ENCODE measurements at places on chromosomes 7 and 10.
A peak's percentile ranks its signal among the peaks of the same experiment; 100 is the strongest.

- no peak for DNase-seq
Observed at GRCh38 chr10:124470544-124471434, 9.2 kb downstream of the LHPP start.

- DNase-seq, result no peak
Observed at GRCh38 chr7:140212100-140212881, 35.5 kb upstream of the KDM7A start.

DNA sequence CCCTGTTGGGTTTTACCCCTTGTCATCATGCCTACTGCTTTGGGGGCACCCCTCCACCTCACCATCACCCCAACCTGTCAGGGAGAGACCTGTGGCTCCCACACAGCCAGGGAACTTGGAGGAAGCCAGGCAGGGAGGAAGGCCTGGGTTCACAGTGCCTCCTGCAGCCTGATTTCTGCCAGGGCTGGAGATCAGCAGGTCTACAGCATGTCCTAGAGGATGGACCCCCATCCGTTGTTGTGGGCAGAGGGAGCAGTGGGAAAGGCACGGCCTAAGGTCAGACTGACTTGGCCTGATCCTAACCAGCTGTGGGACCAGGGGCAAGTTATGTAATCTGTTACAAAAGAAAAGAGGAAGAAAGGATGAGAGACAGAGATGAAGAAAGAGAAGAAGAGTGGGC lies 28.2 kb downstream of the ZCCHC24 start:
- DNase-seq, result no peak

GRCh38 chr10:24920907-24921881 lies 31.2 kb downstream of the PRTFDC1 start:
- DNase-seq, result peak; percentile 52

DNA sequence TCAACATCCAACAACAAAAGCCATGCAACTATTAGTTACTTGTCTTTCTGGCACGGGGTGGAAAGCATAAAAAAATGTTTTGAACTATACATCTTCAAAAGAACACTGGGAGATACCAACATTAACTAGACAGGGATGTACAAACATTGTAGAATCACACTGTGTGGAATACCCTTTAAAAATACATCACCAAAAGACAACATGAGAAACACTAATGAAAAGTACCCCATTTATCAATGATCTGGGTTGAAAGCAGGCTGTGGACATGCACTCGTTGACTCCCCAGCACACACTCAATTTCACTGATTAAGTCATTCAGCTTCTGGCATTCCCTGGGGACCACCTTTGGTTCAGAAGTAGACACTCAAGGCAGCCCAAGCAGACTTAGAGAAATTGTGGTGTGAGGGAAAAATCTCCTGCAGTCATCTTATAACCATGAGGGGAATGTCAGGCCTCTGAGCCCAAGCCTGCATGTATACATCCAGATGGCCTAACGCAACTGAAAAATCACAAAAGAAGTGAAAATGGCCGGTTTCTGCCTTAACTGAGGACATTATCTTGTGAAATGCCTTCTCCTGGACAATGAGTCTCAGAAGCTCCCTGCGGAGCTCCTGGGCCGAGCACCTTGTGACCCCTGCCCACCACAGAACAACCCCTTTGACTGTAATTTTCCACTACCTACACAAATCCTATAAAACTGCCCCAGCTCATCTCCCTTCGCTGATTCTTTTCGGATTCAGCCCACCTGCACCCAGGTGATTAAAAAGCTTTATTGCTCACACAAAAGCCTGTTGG lies 53.0 kb downstream of the CACUL1 start:
- DNase-seq, result no peak

GRCh38 chr10:121914661-121915060 lies 13.2 kb downstream of the ATE1 start:
- no peak for DNase-seq

- DNase-seq, result no peak
Observed at GRCh38 chr10:21599582-21599981, 65.5 kb downstream of the MLLT10 start.

All from hematopoietic multipotent progenitor cell treated with erythropoietin and hydrocortisone succinate and interleukin-3 and kit ligand, for 15 days (in vitro differentiated cells).